ENCODE measurements at places on chromosomes 4 and X.

GRCh38 chrX:39903343-39903742 lies 194.4 kb downstream of the BCOR start:
- DNase-seq = peak; percentile 70

- peak; percentile 27 for DNase-seq
Measured at GRCh38 chr4:124685851-124686250, 26.7 kb downstream of the ANKRD50 start.

DNA sequence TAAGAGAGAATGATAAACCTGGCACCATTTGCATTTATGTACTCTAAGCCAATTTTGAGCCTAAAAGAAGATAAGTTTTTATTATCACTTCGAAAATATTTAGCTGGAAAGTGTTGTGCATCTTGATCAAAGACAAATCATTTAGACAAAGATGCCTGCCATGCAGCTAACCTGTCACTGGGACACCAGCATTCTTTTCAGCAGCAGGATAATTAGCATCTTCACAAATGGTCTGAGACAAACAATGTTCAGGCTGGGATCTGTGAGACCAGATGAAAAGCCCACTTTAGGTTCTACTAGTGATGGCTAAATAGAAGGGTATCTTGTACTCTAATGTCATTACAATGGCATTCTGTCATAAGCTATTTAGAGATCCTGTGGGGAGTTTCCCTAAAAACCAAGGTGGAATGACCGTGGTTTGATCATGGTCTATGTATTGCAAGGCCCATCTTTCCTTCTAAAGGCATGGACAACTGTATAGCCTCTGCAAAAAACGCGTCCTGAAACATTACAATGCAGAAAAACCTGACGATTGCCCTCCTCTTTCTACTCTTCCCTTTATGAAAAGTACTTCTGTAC lies 7.2 kb downstream of the PRDM8 start:
- no peak for DNase-seq

- DNase-seq = no peak
Measured at GRCh38 chr4:150078579-150079080, 385 bp downstream of the DCLK2 start.

DNA sequence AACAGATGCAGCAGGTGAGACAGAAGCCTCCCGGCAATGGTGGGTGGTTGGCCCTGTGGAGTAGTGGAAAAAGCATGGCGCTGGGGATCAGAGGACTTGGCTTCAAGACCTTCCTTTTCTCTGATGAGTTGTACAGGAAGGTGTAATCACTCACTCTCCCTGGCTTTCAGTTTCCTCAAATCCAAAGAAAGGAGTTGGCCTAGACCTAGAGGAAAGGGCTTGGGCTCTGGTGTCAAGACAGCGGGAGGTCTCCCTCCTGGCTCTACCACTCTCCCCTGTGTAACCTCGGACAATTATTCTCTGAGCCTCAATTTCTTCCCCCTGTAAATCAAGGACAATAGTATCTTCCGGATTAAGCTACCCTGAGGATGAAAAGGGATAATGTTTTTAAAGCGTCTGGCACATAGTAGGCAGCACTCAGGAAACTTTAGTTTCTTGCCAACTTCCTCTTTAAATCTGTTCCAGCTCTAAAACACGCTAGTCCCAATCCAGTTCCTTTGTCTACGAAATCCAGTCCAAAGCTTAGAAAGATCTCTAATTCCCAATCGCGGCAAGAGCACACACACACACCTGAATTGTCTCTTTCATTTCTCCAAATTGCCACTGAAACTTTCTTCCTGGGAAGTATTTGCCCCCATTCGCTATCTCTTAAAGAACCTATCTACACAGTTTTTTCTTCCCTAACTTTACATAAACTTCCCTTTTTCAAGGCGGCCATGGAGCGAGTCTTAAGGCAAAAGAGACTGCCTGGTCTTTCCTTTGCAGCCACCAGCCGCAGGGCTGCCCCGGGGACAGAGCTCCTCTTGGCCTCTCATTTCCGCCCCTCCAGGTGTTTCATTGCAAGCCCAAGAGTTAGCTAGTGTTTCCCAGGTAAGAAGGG lies 29.9 kb upstream of the GPC4 start:
- no peak for DNase-seq

GRCh38 chrX:48736878-48737212 lies 24.7 kb upstream of the GLOD5 start:
- no peak for DNase-seq

GRCh38 chr4:4865705-4866123 lies 6.2 kb downstream of the MSX1 start:
- DNase-seq = no peak

- no peak for DNase-seq
Measured at GRCh38 chr4:78528327-78528726, 23.2 kb upstream of the ANXA3 start.

GRCh38 chr4:44161756-44162155 lies 286.9 kb downstream of the KCTD8 start:
- DNase-seq = no peak

GRCh38 chr4:37745946-37746345 lies 59.8 kb upstream of the RELL1 start:
- no peak for DNase-seq

GRCh38 chr4:155794589-155795236 lies 35.9 kb downstream of the GUCY1B1 start:
- DNase-seq = no peak

DNA sequence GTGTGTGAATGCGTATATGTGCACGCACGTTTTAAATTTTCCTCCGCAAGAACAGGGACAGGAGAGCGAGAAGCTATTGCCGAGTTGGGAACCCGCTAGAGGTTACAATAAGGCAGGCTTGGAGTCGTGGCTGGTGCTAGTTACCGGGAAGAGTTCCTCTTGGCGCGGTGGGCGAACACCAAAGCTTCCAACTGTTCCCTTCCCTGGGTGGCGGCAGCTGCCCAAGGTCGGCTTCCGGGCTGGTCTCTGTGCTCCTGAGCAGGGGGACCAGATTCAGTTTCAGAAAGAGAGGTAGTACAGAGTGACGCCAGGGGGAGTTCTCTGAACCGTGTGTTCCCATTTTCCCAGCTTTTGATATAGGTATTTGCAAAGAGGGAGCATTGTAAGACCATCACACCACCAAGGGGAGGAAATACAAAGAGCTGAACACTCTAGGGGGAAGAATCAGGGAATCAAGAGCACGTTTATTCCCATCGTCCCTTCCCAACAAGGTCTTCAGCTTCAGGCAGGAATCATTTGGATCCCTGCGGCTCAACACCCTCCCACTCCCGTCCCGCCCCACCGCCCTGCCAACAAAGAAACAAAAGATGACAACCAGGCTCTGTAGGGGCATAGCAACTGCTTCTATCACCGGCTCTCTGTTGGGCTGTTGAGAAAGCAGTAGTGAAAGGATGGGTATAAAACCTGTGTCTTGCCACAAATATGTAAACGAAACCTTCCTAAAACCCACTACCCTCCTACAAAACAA lies 113.6 kb upstream of the TEX13C start:
- DNase-seq = no peak

GRCh38 chr4:12487000-12487399 lies 997.1 kb downstream of the RAB28 start:
- peak; percentile 78 for DNase-seq

- DNase-seq = no peak
Measured at GRCh38 chrX:7117587-7117986, 29.9 kb upstream of the STS start.

DNA sequence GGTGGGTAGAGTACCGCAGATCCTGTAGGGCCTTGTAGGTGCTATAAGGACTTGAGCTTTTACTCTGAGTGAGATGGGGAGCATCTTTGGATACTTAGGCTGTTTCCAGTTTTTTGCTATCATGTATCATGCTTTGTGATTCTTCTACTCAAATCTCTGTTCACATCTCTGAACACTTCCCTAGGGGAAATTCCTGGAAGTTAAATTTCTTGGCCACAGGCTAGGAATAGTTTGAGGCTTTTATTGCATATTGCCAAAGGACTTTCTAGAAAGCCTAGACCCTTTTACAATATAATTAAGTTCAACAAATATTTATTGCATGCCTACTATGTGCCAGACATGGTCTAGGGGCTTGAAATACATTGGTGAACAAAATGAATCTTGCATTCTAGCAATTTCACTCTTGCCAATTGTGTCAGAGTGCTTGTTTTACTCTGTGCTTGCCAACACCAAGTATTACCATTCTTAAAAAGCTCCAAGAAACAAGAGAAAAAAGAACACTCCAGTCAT lies 4.1 kb upstream of the PGRMC1 start:
- DNase-seq = no peak

DNA sequence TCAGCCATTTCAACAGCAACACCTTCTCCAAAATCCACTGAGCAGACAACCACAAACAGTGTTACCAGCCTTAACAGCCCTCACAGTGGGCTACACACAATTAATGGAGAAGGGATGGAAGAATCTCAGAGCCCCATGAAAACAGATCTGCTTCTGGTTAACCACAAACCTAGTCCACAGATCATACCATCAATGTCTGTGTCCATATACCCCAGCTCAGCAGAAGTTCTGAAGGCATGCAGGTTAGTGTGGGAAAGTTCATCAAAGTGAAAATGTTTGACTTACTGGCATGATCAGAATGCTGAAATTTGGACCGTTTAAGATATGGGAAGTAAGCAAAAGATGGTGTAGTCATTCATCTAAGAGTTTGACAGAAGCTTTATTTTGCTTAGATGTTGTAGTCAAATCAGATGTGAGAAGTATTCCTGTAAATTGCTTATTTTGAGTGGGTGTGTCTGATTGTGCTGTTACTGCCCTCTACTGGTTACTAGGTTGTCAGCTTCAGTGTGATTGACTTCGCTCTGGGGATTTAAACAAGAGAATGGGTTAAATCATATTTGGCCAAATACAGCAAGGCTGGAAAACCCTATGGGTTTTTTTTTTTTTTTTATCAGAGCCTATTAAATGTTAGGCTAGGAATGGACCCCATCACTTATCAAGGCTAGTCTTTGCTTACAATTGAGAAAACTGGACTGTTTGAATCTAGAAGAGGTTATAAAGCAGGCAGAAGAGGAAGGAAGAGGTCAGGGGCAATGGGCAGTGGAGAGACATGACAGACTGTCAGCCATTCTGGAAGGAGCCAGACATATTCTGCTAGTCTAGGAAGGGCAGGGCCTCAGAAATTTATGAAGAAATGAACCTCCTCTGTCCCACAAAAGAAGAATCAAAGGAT lies 130.3 kb downstream of the DIPK2B start:
- DNase-seq = peak; percentile 72

DNA sequence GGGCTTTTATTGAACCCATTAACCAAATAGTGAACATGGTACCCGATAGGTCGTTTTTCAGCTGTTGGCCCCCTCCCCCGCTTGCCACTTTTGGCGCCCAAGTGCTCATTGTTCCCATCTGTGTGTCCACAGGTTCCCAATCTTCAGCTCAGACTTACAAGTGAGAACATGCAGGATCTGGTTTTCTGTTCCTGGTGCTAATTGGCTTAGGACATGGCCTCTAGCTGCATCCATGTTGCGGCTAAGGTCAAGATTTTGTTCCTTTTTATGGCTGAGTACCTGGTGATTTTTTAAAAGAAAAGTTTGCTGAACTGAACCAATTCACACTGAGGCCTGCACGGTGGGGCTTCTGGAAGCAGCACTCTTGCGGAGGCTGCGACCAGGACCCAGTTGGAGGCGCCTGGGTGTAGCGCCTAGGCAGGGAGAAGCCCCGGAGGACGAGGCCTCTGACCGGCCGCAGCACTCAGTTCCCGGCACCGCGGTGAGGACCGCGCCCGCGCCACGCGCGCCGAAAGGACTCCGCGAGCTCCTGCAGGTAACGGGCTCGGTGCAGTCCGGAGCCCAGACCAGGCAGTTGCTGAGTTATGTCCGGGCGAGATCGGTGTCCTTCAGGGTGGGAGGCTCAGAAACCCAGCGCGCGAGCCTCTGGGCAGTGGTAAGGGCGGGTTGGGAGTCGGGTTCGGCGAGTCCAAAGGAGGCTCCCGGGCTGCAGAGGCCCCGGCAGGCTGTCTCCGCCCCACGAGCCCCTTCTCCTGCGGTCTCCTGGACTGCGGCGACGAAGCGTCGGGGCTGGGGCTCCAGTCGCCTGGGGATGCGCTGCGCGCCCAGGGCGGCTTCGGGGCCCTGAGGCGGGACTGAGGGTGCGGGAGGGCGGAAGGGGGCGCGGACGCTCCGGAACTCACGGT lies 15.8 kb upstream of the SLC25A4 start:
- peak; percentile 26 for DNase-seq

- no peak for DNase-seq
Measured at GRCh38 chrX:24055043-24055356, 244 bp downstream of the EIF2S3 start.

GRCh38 chrX:140163371-140164159 lies 198.2 kb upstream of the CXorf66 start:
- DNase-seq = no peak

- peak; percentile 40 for DNase-seq
Measured at GRCh38 chr4:7328913-7329638, 105.7 kb downstream of the PSAPL1 start.

DNA sequence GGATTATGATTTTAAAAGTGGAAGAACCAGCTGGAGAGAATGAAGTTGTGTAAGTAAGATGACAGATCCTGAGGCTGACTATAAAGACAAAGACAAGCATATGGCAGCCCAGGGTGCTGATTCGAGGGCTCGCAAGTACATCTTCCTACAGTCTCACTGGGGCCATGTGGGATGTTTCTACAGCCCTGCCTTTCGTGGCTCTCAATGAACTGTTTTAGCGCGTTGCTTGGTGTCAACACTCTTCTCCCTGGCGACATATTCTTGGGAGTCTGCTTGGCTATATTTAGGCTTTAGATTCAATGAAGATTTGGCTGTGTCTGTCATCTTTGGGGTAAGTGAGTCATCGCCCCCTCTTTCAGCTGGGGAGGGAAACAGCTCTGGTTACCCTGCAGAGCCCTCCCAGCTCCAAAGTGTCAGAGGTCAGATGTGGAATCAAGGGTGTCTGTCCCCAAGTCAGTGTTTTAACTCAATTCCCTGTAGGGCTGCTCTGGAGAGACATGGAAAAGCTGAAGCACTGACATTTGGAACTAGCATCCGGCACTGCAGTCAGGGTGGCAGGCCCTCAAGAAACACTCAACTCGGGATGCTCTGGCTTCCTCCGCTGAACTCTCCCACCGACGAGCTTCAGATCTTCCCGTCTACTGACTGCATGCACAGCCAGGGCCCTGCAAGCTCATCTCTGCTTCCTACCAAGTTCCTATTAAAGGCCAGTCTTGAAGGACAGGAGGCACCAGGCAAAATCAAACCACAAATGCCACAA lies 65.7 kb downstream of the GATB start:
- DNase-seq = no peak

GRCh38 chr4:35793766-35794165 lies 450.5 kb downstream of the ARAP2 start:
- DNase-seq = no peak

- DNase-seq = no peak
Measured at GRCh38 chrX:124592744-124593143, 246.4 kb downstream of the SH2D1A start.

- no peak for DNase-seq
Measured at GRCh38 chr4:156137679-156138473, 184.2 kb upstream of the CTSO start.
